Right renal pelvis (tissue), 4 donors: ENCODE measurements at places on chromosomes 4 and X. TPM values are rescaled to one million over a fixed set of nuclear protein-coding genes. Genes with fewer than 3 reads are reported as not detected.

The TLR2 gene
- 6.4 TPM for polyA plus RNA-seq

The UGT2B10 gene
- 0.40 TPM for polyA plus RNA-seq

- no peak for DNase-seq
Measured at GRCh38 chr4:149574971-149575370, 240.7 kb downstream of the IQCM start.

DNA sequence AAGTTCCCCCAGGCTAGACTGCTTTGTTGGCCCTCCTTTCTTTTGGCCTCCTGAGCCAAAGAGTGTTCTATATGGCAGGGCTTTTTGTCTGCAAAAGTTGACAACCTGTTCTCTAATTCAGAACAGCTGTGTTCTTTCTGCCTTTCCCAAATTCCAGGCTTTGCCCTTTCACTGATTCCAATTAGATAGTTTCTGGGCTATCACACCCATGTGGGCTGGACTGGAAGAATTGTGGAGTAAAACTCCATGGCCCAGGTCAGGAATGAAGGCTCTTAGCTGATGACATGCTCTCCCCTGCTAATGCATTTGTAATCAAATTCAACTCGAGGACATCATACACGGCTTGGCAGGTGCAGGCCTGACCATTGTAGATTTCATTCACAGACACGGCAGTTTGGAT, 19.4 kb downstream of the BMP3 start:
- no peak for DNase-seq

GRCh38 chrX:136767104-136767941, 13.4 kb downstream of the ARHGEF6 start:
- no peak for DNase-seq
